ENCODE measurements at places on chromosomes 3 and 15. TPM values are rescaled to one million over a fixed set of nuclear protein-coding genes. Genes with fewer than 3 reads are reported as not detected.
A peak's percentile ranks its signal among the peaks of the same experiment; 100 is the strongest.

DNA sequence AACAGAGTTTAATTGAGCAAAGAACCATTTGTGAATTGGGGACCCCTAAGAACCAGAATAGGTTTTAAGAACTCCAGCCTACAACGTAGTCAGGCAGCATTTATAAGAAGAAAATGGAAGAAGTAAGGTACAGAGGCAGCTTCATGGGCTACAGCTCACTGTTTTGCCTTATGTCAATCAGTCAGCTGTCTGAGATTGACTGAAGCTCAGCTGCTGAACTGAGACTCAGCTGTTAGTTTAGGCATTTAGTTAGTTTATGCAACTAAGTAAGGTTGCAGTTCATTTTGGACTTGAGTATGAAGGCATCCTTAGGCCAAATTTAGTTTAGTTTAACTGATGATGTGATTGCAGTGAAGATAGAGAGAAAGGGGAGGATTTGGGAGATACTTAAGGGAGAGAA lies 34.1 kb upstream of the RASA2 start:
- no peak for DNase-seq

- peak; percentile 13 for DNase-seq
Measured at GRCh38 chr3:39255503-39256325, 24.1 kb downstream of the CX3CR1 start.

GRCh38 chr3:77524463-77524862 lies 484.6 kb downstream of the ROBO2 start:
- DNase-seq = peak; percentile 40

DNA sequence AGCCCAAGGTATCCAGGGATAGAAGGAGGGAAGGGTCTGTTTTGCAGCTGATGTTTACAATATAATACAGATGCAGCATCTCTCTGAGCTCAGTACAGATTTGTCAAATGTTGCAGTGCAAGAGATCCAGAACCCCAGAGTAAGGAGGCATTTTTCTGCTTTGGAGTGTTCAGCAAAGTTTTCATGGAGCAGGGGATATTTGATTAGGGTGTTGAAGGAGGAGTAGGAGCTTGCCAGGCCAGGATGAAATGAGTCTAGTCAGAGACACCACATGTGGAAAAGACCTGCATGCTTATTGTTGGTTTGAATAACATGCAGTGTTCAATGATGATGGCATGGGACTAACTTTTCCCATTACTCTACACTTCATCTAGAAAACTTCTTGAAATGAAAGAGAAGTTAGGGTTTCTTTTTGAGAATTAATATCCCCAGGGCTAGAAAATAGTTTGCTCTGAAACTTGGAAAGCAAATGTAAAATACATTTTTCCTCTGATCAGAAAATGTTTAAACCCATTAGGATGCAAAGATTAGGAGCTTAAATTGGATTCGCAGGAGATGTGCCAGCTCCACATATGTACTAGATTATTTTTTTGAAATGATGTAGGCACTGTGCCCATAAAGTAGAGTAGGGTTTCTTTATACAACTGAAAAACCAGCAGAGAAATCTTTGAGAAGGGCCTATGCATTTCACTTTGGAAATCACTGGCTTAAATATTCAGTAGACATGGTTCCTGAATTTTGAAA lies 243.8 kb downstream of the CACNA2D3 start:
- no peak for DNase-seq

GRCh38 chr15:25401501-25401900 lies 37.3 kb downstream of the UBE3A start:
- DNase-seq = no peak

- DNase-seq = no peak
Measured at GRCh38 chr3:43793648-43794372, 103.1 kb downstream of the ABHD5 start.

GRCh38 chr3:104961851-104962250 lies 404.9 kb upstream of the ALCAM start:
- DNase-seq = peak; percentile 8

- DNase-seq = no peak
Measured at GRCh38 chr15:67799801-67800205, 25.5 kb upstream of the SKOR1 start.

Gene FANCD2OS
- not detected for total RNA-seq

All from kidney (tissue), 22 donors.